Central memory CD8-positive, alpha-beta T cell (primary cell): ENCODE measurements at places on chromosomes 1 and 21.

DNA sequence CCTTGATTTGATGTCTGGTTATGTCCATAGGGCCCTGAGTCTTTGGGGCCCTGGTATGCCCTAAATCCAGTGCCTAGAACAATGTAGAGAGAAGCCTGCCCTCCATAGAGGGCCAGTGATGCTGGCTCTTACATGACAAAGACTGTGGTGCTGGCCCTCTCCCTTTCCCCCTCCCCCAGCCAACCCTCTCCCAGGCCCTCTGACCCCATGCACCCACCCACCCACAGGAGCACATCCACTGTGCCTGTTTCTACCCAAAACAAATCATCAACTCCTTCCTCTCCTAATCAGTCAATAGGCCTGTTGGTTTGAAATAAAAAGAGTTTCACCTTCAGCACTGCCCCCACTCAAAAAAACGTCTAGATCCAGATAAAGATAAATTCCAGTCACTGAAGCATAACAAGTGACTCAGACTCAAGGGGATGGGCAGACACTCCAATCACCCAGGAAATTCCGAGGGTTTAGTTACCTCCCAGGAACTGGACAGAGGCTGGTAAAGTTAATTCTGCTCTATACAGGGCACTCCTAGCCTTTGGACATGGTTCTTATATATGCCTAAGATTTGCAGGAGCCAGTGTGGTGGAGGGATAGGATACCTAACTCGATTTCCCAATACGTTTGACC is 144.8 kb upstream of the VANGL1 start:
- H3K4me3 ChIP-seq: no peak overlapping the region
- DNase-seq: no peak
- no peaks in the 10 kb centered on the region for H3K27me3 ChIP-seq
- H3K36me3 ChIP-seq: no peaks in the 10 kb centered on the region

DNA sequence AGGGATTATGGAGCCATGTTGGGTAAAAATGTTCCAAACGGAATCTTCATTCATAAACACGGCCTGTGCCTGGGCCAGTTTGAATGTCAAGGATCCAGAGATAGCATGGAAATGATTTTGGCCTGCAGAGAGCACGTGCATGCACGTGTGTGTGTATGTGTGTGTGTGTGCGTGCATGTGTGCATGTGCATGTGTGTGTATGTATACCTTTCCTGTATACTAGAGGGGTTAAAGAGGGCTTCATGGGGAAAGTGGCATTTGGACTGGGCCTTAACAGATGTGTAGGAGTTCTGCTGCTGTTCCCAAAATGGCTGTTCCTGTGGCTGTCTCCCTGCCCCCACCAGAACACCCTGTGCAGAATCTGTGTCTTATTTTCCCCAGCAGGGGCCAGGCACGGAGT is 21.7 kb downstream of the TTC39A start:
- no peak overlapping the region for H3K4me3 ChIP-seq
- H3K27me3 ChIP-seq: no peaks in the 10 kb centered on the region
- no peaks in the 10 kb centered on the region for H3K36me3 ChIP-seq
- peaks cover 6% of the 10 kb centered on the region for H3K4me1 ChIP-seq
- no peak overlapping the region for H3K27ac ChIP-seq

DNA sequence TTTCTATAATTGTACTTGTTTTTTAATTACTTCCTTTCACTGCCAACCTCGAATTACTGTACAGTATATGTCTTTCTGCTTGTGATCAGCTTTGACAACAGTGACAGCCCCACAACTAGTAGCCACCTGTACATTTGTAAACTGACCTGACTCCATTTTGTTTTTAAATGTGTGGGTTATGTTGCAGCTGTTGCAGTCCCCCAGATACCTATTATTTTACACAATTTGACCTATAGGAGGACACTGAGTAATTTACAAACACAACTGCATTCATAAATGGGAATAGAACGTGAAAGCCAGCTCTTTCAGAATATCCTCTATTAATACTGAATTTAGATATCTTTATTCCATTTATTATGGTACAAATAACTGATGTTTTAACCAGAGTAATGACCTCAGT is 2.5 kb upstream of the VAMP3 start:
- H3K4me3 ChIP-seq: no peak overlapping the region
- peaks cover 17% of the 10 kb centered on the region for H3K4me1 ChIP-seq
- peaks cover 2% of the 10 kb centered on the region for H3K36me3 ChIP-seq
- no peak overlapping the region for H3K27ac ChIP-seq

DNA sequence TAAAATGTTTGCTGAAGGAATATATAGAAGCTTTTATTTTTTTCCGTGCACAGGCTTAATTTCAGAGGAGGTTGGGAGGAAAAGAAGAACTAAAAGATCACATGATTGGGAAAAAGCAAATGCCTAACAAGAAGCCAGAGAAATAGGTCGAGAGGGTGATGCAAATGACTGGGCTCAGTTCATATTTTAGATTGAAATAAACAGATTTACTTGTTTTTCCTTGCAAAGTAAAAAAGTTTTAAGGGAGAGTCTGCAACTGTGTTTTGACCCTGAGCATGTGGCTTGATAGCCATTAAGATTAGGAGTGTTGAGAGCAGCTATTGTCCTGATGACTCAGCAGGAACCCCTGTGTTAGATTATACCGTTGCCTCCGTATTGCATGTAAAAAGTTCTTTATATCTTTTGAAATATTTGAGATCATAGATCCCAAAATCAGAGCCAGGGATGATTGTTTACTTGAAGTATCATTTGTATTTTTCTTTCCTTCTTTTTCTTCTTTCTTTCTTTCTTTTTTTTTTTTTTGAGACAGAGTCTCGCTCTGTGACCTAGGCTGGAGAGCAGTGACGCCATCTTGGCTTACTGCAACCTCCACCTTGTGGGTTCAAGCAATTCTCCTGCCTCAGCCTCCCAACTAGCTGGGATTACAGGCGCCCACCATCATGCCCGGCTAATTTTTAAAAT is 20.2 kb downstream of the CLIC4 start:
- DNase-seq: no peak
- no peaks in the 10 kb centered on the region for H3K36me3 ChIP-seq
- no peaks in the 10 kb centered on the region for H3K4me1 ChIP-seq
- H3K27ac ChIP-seq: no peak overlapping the region
- no peaks in the 10 kb centered on the region for H3K27me3 ChIP-seq
- no peak overlapping the region for H3K4me3 ChIP-seq

- no peaks in the 10 kb centered on the region for H3K27me3 ChIP-seq
- H3K4me3 ChIP-seq: no peak overlapping the region
- no peaks in the 10 kb centered on the region for H3K36me3 ChIP-seq
- no peak overlapping the region for H3K27ac ChIP-seq
- H3K4me1 ChIP-seq: no peaks in the 10 kb centered on the region
These were observed 86.4 kb upstream of the ACTL8 start for GRCh38 chr1:17668624-17669175.

GRCh38 chr1:187517546-187517945 is 688.8 kb downstream of the PLA2G4A start:
- H3K27ac ChIP-seq: no peak overlapping the region
- DNase-seq: no peak
- no peaks in the 10 kb centered on the region for H3K4me1 ChIP-seq
- H3K36me3 ChIP-seq: no peaks in the 10 kb centered on the region
- no peaks in the 10 kb centered on the region for H3K27me3 ChIP-seq

DNA sequence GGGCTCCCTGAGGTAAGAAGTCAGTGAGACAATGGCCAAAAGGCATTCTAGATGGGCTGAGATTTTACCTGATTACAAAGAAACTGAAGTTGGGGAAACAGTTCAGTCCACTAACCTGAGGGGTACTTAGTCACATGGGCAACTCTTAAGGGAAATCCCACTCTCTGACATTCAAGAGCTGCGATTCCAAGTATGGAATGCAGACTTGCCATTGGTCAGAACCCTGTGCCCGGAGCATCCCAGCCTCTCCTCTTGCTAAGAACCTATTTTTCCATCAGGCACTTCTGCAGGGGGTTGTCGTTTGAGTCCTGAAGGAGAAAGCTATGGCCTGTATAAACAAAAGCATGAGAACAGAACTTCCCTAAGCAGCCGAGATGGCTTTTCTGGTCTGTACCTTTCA is 434.9 kb upstream of the DAB1 start:
- H3K27ac ChIP-seq: no peak overlapping the region
- no peak overlapping the region for H3K4me3 ChIP-seq
- no peaks in the 10 kb centered on the region for H3K36me3 ChIP-seq
- no peaks in the 10 kb centered on the region for H3K27me3 ChIP-seq
- no peak for DNase-seq

- no peaks in the 10 kb centered on the region for H3K4me1 ChIP-seq
- no peak overlapping the region for H3K4me3 ChIP-seq
- no peak for DNase-seq
These were observed 45.7 kb downstream of the ALG14 start for GRCh38 chr1:95027046-95027445.

- peak overlapping the region; percentile 68 for H3K4me3 ChIP-seq
- no peak for DNase-seq
- peaks cover 22% of the 10 kb centered on the region for H3K4me1 ChIP-seq
- peaks cover 25% of the 10 kb centered on the region for H3K36me3 ChIP-seq
- no peak overlapping the region for H3K27ac ChIP-seq
These were observed 918 bp downstream of the MIB2 start for GRCh38 chr1:1616045-1616790.

DNA sequence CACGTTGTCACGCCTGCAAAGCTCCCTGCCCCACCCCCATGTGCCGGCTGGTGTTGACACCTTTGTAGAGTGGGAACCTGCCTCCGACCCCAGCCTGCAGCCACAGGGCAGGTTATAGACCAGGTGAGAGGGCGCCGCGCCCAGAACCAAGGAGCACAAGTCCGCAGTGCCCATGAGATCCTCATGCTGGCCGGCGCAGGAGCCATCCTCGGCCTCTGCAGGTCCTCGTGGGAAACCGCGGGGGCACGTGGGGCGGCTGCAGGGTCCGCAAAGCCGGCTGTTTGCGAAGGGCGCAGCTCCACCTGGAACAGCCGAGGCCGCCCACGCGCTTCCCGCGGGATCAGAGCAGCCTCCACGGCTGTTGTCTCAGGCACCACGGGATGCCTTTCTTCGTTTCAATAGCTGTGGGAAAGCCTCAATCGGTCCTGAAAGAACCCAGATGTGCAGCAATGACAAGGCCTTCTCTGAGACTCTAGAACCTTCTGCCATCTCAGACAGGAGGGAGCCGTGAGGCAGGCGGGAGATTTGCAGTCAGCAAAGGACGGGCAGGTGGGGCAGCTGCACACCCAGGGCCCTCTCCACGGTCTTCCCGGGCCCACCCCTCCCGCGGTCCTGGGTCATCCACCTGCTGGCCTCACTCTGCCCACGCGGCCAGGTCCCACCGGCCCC is 29.9 kb downstream of the POFUT2 start:
- H3K27me3 ChIP-seq: no peaks in the 10 kb centered on the region
- no peak overlapping the region for H3K4me3 ChIP-seq
- H3K4me1 ChIP-seq: peaks cover 22% of the 10 kb centered on the region
- H3K27ac ChIP-seq: no peak overlapping the region

DNA sequence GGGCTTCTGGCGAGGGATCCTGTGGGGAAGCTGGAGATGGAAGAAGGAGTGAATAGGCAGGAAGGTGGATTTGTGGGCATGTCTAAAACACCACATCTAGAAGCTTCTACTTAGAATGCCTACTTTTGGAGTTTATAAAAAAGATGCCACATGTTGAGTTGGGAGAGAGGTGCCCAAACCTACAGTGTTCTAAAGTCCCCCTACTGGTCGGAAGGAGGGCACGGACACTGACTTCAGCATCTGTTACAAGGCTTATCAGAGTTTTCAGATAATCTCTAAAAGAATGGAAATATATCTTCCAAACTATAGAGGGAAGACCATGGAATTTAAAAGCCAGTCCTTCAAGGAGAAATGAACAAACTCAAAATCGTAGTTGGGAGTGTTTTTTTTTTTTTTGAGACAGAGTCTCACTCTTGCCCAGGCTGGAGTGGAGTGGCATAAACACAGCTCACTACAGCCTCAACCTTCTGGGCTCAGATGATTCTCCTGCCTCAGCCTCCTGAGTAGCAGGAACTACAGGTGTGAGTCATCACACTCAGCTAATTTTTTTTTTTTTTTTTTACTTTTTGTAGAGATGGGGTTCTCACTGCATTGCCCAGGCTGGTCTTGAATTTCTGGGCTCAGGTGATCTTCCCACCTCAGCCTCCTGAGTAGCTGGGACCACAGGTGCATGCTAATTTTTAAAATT is 14.8 kb downstream of the IBA57 start:
- no peaks in the 10 kb centered on the region for H3K27me3 ChIP-seq
- peaks cover 18% of the 10 kb centered on the region for H3K4me1 ChIP-seq
- DNase-seq: no peak
- H3K36me3 ChIP-seq: peaks cover 19% of the 10 kb centered on the region
- H3K4me3 ChIP-seq: no peak overlapping the region
- no peak overlapping the region for H3K27ac ChIP-seq

DNA sequence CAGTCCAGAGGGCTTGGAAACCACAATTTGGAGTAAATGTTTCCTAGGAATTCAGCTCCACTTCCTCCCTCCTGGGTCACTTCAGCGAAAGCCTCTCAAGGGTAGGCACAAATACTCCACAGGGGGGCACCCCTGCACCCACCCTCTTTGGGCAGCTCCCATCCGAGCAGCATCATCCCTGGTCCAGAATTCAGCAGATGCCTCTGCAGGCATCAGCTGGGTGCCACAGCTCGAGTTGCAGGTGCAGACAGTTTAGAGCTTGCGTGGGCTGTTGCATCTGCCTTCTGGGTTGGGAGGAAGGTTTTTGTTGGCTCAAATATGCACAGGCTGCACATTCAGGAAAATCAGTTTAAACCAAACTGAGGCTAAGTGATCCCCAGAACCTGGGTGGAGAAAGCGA is 25.0 kb downstream of the KANK4 start:
- no peaks in the 10 kb centered on the region for H3K4me1 ChIP-seq
- DNase-seq: no peak
- H3K27ac ChIP-seq: no peak overlapping the region
- no peak overlapping the region for H3K4me3 ChIP-seq
- H3K27me3 ChIP-seq: peaks cover 47% of the 10 kb centered on the region

- no peaks in the 10 kb centered on the region for H3K4me1 ChIP-seq
- H3K36me3 ChIP-seq: no peaks in the 10 kb centered on the region
- no peak overlapping the region for H3K27ac ChIP-seq
- DNase-seq: no peak
- H3K4me3 ChIP-seq: no peak overlapping the region
- peaks cover 19% of the 10 kb centered on the region for H3K27me3 ChIP-seq
These were observed 31.0 kb downstream of the ATP5PO start for GRCh38 chr21:33884376-33885171.

GRCh38 chr1:211534545-211535291 is 42.8 kb upstream of the RD3 start:
- no peak overlapping the region for H3K4me3 ChIP-seq
- H3K27ac ChIP-seq: no peak overlapping the region
- peaks cover 8% of the 10 kb centered on the region for H3K27me3 ChIP-seq

- H3K27me3 ChIP-seq: peaks cover 16% of the 10 kb centered on the region
- H3K27ac ChIP-seq: no peak overlapping the region
- no peak overlapping the region for H3K4me3 ChIP-seq
- no peak for DNase-seq
- H3K4me1 ChIP-seq: no peaks in the 10 kb centered on the region
- no peaks in the 10 kb centered on the region for H3K36me3 ChIP-seq
These were observed 633.3 kb upstream of the CAMK1G start for GRCh38 chr1:208950206-208950605.

- no peak overlapping the region for H3K4me3 ChIP-seq
- no peaks in the 10 kb centered on the region for H3K4me1 ChIP-seq
- peaks cover 6% of the 10 kb centered on the region for H3K36me3 ChIP-seq
- no peaks in the 10 kb centered on the region for H3K27me3 ChIP-seq
These were observed 19.8 kb upstream of the ARTN start for GRCh38 chr1:43913666-43914360.

GRCh38 chr1:83706354-83706938 is 292.5 kb downstream of the TTLL7 start:
- no peak overlapping the region for H3K27ac ChIP-seq
- no peaks in the 10 kb centered on the region for H3K27me3 ChIP-seq
- H3K4me3 ChIP-seq: no peak overlapping the region
- no peaks in the 10 kb centered on the region for H3K4me1 ChIP-seq
- no peaks in the 10 kb centered on the region for H3K36me3 ChIP-seq
